ENCODE measurements at places on chromosomes 11 and 22.

DNA sequence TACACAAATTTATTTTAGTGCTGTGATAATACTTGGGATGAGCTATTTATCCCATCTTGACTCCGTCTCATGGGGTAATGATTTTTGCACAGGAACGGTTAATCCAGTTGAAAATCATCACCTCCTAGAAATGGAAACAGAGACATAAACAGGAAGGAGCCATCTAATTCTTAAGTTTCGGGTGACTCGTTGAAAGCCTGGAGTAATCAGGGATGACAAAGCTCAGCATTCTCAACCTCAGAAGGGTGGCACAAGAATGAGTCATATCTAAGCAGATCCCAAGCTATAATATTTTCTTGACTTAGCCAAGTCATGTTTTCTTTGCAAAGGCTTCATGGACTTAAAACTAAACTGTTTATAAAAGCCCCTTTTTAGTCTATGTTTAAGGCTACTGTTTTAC lies 280.8 kb upstream of the CCDC90B start:
- DNase-seq = no peak

- no peak for DNase-seq
Measured at GRCh38 chr11:125114518-125114917, 3.1 kb upstream of the TMEM218 start.

- DNase-seq = no peak
Measured at GRCh38 chr11:90252053-90252452, 29.2 kb upstream of the CHORDC1 start.

- DNase-seq = no peak
Measured at GRCh38 chr11:66676282-66676919, 1.3 kb downstream of the RBM4B start.

DNA sequence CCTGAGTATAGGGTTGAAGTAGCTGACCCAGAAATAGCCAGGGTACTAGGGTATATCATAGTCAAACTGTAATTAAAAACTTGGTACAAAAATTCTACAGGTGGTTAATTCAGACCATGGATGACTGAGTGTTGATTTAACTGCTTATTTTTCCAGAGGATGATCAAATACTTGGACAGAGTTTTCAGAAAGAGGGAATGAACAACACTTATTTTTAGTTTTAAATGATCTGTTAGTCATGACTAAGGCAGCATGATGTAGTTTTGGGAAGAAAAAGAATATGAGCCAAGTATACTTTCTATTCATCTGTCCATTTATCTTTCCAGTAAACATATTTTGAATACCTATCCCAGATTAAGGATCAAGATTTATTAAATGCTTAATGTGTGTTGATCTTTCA lies 19.8 kb upstream of the CCDC89 start:
- DNase-seq = no peak

DNA sequence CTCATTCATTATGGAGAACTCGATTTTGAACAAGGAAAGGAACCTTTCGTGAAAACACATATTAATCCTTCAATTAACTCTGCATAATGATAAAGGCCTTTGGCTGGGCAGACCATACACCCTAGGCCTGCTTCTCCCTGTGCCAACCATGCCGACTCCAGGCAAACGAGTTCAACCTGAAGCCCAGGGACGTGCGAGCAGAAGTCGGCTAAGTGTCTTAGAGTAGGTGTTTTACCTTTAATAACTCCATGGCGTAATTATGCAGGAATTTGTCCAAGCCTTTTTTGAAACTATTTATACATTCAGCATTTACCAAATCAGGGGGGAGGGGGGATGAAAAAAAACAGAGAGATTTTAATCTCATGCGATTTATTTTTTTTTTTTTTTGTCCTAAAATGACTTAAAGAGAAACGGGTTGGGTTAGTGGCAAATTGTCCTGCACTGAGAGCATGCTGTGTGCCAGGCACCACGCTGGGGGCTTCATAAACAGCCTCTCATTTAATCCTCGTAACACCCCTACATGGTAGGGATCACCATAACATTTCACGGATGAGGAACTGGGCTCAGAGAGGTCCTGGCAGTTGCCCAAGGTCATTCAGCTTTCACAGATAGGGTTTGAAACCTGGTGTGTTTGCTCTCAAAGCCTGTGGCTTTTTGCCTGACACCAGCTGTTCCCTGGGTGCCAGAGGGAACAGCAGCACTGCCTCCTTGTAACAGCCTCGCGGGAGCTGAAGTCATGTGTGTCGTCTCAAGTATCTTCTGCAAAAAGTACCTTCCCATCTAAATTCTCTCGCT lies 423.9 kb downstream of the MN1 start:
- no peak for DNase-seq

All from activated naive CD4-positive, alpha-beta T cell treated with anti-CD3 and anti-CD28 coated beads for 36 hours (primary cell).